Thymus (tissue), 14 donors: ENCODE measurements at places on chromosomes 5 and 9. TPM values are rescaled to one million over a fixed set of nuclear protein-coding genes. Genes with fewer than 3 reads are reported as not detected.

PCDHA9 gene
- total RNA-seq: not detected

C5orf52 gene
- not detected for total RNA-seq

N4BP3 gene
- total RNA-seq: 1.9 TPM

INSL6 gene
- not detected for total RNA-seq

RAD23B gene
- total RNA-seq: 40.7 TPM

PDE6A gene
- under 0.01 TPM for total RNA-seq

NR6A1 gene
- 0.47 TPM for total RNA-seq

PCDHB4 gene
- total RNA-seq: 0.09 TPM

- DNase-seq: no peak
Measured at GRCh38 chr9:127684576-127684975, 22.2 kb upstream of the CFAP157 start.

DNA sequence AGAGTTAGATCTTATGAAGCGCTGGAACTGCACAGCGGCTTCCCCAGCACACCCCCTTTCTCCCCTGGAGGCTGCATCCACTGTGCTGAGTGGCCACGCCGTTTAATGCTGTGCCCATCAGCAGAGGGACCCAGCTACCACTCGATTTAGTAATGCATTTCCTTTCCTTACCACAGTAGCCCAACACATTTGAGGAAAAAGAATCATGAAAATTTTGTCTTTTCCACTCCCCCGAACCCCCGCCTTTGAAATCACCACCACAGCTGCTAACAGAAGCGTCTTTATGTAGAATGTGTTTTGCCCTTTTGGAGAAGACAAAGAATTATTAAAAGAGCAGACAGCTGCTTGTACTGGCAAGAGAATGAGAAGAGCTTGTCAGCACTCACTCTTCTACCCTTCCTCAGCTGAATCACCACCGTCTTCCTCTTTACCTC lies 73.2 kb downstream of the ACER2 start:
- no peak for DNase-seq

DNA sequence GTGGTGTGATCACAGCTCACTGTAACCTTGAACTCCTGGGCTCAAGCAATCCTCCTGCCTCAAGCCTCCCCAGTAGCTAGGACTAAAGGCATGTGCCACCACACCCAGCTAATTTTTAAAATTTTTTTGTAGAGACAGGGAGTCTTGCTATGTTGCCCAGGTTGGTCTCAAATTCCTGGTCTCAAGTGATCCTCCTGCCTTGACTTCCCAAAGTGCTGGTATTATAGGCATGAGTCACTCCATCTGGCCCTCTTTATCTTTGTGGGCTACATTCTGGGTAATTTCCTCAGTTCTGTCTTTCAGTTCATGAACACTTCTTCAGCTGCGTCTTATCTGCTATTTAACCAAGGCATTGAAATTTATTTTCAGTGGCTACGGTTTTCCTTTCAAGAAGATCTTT lies 196.6 kb upstream of the IER5L start:
- DNase-seq: no peak

DNA sequence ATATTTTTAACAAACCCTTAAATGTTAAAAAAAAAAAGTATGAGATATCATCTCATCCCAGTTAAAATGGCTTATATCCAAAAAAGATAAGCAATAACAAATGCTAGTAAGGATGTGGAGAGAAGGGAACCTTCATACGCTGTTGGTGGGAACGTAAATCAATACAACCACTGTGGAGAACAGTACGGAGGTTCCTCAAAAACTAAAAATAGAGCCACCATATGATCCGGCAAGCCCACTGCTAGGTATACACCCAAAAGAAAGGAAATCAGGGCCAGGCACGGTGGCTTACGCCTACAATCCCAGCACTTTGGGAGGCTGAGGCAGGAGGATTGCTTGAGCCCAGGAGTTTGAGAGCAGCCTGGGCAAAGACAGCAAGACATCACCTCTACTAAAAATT lies 3.0 kb downstream of the MTMR12 start:
- DNase-seq: no peak

DNA sequence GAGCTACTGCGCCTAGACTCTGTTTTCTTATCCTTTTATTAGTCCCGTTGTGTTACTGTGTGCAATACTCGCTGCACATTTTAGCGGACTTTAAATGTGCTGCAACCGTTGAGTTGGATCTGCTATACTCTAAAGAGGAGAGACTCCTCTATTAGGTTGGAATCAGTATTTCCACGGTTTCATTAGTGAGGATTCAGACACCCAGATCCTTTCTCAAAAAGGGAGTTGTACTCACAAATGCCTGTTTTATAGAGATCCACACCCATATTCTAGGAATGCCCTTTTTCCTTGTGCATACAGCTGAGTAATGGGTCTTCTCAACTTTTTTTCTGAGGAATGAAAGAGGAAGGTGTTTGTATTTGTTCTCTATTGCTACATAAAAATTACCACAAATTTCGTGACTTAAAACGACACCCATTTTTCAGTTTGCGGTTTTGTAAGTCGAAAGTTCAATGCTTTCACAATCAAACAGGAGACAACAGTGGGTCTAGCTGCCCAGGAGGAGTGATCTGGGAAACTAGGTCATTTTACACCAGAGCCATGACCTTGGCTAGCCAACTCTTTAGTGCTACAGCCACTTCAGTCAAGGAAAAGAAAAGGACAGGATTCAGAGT lies 52.8 kb upstream of the SLC44A1 start:
- DNase-seq: no peak

DNA sequence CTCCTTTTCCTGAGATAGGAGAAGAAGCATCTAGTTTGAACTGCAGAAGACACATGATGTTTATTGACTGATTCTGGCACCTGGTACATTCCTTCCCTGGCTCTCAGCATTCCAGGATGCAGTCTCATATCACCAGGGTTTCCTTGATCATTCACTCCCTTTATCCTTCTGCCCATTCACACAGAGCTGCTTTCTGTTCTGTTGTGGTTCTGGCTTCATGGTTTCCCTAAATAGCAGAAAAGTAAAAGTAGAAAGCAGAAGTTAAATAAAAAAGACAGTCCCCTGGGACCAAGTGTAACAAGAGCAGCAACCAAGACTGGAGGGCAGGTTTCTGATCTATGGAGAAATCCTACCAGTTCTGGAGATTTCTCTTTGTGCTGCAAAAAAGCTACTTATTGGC lies 3.2 kb downstream of the IFNA8 start:
- no peak for DNase-seq

DNA sequence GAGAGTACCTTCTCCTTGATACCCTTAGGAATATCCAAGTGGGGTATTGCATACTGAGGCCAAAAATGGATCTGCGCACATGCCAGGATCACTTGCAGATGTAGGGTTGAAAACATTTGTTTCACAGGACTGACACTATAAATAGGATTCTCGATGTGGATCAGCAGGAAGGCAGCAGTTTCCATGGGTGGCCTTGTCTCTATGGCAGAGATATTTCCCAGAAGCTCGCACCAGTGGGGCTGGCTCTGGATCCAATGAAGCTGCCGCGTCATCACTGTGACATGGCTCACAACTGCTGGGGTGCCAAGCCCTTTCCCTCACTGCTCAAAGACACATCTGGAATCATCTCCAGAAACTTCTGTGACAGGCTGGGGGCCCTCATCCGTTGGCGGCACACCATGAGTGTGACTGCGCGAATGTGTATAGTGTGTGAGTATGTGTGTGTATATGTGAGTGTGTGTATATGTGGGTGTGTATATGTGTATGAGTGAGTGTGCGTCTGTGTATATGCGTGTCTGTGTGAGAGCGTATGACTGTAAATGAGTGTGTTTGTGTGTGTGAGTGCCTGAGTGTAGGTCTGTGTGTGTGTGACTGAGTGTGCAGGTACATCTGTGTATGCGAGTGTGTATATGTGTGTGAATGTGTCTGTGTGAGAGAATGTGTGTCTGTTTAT lies 182.5 kb downstream of the GAS1 start:
- no peak for DNase-seq

- DNase-seq: no peak
Measured at GRCh38 chr5:120207129-120207528, 257.0 kb upstream of the PRR16 start.

GRCh38 chr9:126621061-126621918 lies 7.6 kb downstream of the LMX1B start:
- no peak for DNase-seq

- DNase-seq: no peak
Measured at GRCh38 chr5:157214861-157215513, 34.3 kb downstream of the ITK start.

- no peak for DNase-seq
Measured at GRCh38 chr9:30039712-30040111, 2344.7 kb upstream of the ACO1 start.

DNA sequence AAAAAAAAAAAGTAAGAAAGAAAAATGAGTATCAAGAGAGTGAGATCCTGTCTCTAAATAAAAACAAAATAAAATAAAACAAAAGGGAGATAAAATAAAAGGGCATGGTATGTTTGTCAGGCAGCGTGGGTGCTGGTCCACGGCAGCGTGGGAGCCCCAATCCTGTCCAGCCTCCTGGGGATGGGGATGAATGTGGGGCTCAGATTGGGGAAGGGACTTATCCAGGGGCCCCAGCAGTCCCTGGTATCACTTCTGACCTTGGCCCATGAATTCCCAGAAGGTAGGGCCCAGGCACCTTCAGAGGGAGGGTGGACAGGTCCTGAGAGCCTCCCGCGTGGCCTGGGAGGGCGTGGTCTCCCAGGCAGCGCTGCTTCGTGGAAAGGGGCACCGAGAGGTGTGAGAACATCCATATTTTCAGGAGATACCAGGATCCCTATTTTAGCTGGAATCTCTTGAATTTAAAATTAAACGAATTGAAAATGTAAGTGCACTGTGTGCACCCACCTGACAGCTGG lies 71.2 kb downstream of the ZNF354C start:
- no peak for DNase-seq

DNA sequence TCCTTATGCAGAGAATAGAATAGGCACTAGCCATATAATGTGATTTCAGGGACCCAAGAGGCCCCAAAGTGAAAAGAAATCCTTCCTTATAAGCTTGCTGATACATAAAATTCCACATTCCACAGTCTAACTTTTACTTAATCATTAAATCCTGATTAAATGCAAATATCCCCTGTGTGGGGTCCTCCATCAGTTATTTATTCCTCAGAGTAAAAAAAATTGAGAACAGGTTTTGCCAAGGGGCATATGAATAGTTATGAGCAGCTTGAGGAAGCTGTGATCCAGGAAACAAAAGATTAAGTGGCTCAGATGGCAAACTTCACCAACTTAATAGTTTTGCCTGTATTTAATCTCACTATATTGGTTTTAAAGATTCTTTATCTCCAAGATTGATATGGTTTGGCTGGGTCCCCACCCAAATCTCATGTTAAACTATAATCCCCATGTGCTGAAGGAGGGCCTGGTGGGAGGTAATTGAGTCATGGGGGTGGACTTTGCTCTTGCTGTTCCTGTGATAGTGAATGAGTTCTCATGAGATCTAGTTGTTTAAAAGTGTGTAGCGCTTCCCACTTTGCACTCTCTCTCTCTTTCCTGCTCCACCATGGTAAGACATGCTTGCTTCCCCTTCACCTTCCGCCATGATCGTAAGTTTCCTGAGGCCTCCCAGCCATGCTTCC lies 324.9 kb downstream of the NPR3 start:
- DNase-seq: no peak

DNA sequence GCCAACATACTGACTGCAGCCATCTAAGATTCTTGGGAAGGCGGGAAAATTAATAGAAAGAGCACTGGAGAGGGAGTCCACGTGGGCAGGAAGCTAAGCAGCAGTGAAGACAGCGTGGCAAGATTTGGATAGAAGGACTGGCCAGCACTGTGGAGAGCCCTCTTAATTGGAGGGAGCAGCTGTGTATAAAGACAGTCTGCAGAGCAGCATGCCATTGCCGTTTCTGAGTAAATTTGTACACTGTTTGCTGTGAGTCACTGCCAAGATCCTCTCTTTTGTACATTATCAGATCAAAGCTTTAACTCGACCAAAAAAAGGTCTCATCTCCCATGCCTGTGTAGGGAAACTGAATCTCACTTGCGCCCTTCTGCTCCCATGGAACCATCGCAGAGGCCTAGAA lies 45.3 kb downstream of the INSYN2B start:
- no peak for DNase-seq

- DNase-seq: no peak
Measured at GRCh38 chr5:153523831-153524230, 33.4 kb downstream of the GRIA1 start.

DNA sequence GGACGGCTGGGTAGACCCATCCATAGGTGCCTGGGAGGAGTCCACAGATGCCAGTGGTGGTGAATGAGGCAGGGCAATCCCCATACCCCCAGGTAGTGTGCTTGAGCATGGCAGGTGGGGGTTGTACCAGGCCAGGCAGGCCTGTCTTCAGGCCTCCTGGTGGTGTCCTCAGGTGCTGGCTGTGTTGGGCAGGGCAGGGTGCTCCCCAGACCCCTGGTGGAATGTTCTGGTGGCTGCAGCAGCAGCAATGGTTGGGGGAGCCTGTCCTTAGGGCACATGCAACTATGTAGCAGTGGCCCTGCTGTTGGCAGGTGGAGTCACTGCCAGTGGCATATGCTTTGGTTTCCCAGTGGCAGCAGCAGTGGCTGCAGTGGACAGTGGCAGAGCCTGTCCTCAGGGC lies 10.0 kb downstream of the ALG2 start:
- DNase-seq: no peak

DNA sequence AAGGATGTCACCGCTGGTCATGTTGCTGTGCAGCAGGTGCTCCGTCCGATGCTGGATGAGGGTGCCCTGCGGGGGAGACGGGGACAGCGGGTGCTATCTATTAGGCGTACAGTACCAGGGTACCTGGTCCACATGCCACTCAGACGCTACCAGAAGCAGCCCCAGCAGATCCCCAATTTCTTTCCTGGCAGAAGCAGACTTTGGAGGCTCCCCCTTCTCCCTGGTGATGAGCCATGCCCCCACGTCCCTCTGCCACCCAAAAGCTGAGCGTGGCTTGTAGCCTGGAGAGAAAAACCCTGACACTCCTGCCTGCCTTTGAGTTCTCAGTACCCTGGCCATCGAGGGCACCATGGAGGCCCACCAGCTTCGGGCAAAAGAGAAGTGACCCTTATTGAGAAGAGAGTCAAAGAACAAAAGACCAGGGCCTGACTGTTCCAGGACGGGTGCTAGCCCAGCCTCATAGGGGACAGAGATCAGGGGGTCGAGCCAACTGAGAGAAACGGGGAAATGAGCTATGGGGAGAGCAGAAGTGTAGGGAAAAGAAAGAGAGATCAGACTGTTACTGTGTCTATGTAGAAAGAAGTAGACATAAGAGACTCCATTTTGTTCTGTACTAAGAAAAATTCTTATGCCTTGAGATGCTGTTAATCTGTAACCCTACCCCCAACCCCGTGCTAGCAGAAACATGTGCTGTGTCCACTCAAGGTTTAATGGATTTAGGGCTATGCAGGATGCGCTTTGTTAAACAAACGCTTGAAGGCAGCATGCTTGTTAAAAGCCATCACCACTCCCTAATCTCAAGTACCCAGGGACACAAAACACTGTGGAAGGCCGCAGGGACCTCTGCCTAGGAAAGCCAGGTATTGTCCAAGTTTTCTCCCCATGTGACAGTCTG lies 62.0 kb upstream of the ZNF354B start:
- DNase-seq: no peak

GRCh38 chr5:61245486-61245885 lies 83.2 kb upstream of the SMIM15 start:
- DNase-seq: no peak

- no peak for DNase-seq
Measured at GRCh38 chr9:91755761-91756509, 194.1 kb downstream of the ROR2 start.
